ENCODE measurements at places on chromosomes 3 and 15. TPM values are rescaled to one million over a fixed set of nuclear protein-coding genes. Genes with fewer than 3 reads are reported as not detected.

GRCh38 chr15:91331581-91331980 lies 231.5 kb downstream of the SV2B start:
- no peak for DNase-seq

GRCh38 chr3:129793319-129793718 lies 100.2 kb downstream of the TMCC1 start:
- DNase-seq = no peak

GRCh38 chr3:29100292-29100691 lies 180.6 kb upstream of the RBMS3 start:
- no peak for DNase-seq

The CFAP161 gene
- total RNA-seq = 6.9 TPM

- DNase-seq = no peak
Measured at GRCh38 chr3:87997298-87997697, 61.5 kb downstream of the CGGBP1 start.

GRCh38 chr3:115099986-115100571 lies 47.0 kb downstream of the ZBTB20 start:
- no peak for DNase-seq

- DNase-seq = no peak
Measured at GRCh38 chr3:44337248-44337785, 1.2 kb upstream of the TCAIM start.

- DNase-seq = no peak
Measured at GRCh38 chr3:127137757-127138536, 55.0 kb upstream of the PRR23E start.

The LMCD1 gene
- total RNA-seq = 0.41 TPM

DNA sequence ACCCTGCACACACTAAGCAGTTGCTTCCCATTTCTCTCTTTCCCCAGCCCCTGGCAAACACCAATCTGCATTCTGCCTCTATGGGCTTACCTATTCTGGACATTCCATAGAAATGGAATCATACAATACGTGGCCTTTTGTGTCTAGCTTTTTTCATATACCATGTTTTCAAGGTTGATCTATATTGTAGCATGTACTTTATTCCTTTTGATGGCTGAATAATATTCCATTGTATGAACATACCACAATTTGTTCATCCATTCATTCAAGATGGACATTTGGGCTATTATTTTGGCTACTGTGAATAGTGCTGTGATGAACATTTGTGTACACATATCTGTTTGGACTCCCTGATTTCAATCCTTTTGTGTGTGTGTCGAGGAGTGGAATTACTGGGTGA lies 18.1 kb upstream of the ADAMTS9 start:
- no peak for DNase-seq

DNA sequence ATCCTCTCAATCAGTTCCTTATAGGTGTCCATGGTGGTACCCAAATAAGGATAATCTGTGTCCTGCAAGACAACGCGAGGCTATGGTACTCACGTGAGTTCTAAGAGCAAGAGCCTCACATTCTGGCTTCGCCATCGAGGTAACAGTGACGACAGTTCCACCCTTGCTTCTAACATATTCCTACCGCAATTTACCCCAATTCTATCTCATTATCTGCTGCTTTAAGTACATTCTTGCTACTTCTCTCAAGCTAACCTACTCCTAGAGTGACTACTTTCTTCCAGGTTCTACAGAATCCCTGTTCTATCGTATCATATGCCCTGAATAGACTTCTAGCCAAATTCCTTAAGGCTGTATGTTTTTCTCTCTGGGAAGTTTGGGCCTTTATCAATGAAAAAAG lies 26.6 kb downstream of the TFRC start:
- DNase-seq = no peak

DNA sequence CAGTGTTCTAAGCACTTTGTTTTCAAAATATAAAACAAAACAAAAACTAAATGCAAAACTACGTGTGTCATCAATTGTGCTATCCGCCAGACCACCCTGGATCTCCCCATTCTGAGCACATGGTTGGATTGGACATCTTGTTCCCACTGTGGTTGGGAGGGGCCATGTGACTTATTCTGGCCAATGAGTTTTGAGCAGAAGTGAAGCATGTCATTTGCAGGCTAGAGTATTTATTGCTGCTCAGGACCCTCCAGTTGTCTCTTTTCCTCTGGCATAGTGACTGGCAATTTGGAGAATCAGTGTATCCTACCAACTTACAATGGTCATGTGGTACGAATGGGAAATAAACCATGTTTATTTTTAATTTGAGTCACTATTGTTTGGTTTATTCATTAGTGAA lies 70.2 kb upstream of the ST8SIA2 start:
- DNase-seq = no peak

DNA sequence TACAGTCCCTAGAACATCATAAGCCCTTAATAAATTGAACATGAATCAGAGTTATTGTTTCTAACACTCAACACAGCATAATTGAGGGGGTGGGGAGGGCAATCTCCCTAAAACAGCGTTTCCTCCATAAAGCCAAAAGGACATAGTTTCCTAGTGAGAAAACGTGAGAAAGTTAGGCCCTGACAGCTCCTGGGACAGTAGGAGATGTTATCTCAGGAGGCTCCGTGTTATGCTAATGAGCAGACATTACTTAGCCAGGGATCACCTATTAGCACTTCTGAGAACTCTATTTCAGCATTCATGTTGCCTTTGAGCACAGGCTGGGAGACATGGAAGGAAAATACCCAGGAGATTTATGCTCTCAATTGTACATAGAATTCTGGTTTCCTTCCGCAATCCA lies 229.1 kb upstream of the ADAMTS9 start:
- DNase-seq = no peak

GRCh38 chr3:176920766-176921160 lies 276.5 kb downstream of the TBL1XR1 start:
- no peak for DNase-seq

The ZNF385D gene
- 17.5 TPM for total RNA-seq

The PPP2R3A gene
- total RNA-seq = 36.3 TPM

DNA sequence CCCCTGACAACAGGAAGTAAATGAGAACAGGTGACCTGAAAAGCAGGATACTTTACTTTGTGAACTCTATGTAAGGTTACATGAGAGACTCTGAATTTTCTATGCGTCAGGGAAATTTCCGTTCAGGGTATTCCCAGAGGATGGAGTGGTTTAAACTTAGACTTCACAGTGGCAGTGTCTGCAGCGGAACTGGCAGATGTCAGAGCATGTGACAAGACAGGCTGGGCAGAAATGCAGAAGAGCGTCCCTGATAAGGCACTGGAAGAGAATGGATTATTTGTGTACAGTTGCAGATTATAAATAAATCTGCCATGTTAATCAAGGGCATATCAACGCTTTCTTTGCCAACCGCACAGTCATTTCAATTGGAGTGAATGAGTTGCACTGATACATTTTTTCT lies 598.4 kb upstream of the ZNF717 start:
- DNase-seq = no peak

- DNase-seq = no peak
Measured at GRCh38 chr15:53462651-53463050, 296.8 kb downstream of the WDR72 start.

The GRAMD2A gene
- total RNA-seq = 1.2 TPM

DNA sequence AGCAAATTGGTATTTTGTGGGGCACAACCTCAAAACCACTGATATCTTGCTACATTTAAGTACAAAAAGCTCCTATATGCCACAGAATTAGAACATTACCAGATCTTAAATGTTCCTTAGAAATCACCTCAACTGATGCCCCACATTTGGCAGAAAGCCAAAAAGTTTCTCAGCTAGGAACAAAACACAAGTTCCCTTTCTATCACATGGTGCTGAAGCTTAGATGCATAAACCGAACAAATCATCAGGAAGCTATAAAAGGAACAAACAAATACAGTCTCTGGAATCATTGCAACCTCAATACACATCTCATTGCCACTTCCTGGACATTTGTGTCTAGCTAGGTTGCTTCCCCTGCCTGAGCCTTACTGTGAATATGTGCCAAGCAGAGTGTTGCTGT lies 492.6 kb downstream of the LPP start:
- no peak for DNase-seq

GRCh38 chr3:65893631-65894030 lies 145.1 kb downstream of the MAGI1 start:
- no peak for DNase-seq

The AZI2 gene
- total RNA-seq = 51.0 TPM

The PRSS50 gene
- total RNA-seq = not detected

- no peak for DNase-seq
Measured at GRCh38 chr15:41492597-41493204, 973 bp upstream of the ITPKA start.

All from frontal cortex (tissue), 4 donors.